ENCODE measurements at places on chromosomes 11 and 22.

DNA sequence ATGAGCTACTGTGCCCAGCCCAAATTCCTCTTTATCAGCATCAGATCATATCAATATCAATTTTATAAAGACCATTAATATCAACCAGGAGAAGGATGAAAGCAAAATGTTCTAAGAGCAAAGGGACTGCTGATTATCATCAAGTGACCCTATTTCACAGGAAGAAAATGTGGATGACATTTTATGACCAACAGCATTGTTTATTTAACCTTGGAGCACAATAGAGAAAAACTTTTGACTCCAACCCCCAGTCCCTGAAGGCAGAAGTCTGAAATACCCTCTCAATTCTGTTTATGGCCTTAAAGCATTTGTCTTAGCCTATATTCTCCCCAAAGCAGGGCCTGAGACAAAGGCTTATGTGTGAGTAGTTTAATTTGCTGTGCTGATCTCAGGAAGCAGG lies 11.3 kb upstream of the ALG8 start:
- no peak for DNase-seq

- DNase-seq = no peak
These were observed 102.9 kb upstream of the PAX6 start for GRCh38 chr11:31913985-31914384.

- DNase-seq = no peak
These were observed 567.9 kb upstream of the ARHGAP42 start for GRCh38 chr11:100119176-100119575.

DNA sequence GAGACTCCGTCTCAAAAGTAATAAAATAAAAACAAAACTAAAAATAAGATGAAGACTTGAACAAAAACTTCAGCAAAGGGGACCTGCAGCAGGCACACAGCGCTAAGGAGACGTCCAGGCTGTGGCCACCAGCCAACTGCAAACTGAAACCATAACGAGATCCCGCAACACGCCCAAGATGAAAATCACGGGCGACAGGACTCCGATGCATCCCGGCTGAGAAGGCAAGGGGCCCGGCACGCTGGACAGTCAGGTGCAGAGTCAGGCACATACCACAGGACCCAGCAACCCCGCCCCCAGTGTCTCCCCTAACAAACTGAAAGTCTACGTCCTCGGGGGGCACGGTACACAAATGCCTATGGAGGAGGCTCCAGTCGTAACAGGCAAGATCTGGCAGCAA lies 9.2 kb downstream of the HRAS start:
- DNase-seq = no peak

GRCh38 chr11:86805873-86806310 lies 5.5 kb downstream of the PRSS23 start:
- DNase-seq = no peak

DNA sequence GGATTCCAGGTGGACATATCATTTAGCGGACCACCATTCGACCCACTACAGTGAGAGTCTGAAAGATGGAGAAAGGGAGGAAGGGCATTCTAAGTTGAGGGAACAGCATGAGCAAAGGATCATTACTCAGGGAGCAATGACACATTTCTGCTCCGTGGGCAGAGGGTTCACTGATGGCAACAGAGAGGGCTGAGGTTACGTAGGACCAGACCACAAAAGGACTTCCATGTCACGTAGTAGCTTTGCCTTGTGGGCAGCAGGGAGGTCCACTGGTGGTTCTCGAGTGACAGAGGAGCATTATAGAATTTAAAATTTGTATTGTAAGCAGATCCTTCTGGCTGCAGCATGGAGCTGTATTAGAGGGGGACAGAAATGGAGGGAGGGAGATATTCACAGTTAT lies 109.7 kb upstream of the NAV2 start:
- no peak for DNase-seq

- DNase-seq = peak; percentile 3
These were observed 100.3 kb upstream of the PITPNB start for GRCh38 chr22:28019360-28019759.

DNA sequence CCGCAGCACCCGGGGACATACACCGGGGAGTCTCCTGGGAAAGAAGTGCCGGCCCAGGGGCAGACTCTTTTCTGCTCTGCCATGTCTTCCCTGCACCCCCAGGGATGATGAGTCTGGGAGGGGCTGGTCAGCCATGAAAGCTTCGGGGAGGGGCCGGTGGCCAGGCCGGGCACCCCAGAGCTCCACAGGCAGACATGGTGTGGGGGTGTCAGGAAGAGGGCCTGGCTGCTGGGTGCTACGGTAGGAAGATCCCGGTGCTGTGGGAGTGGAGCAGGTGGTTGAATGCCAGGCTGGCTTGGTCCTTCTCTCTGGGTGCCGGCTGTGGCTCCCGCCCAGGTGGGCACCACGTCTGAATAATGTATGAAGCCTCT lies 17.4 kb downstream of the LSP1 start:
- DNase-seq = no peak

- DNase-seq = peak; percentile 50
These were observed 170.8 kb downstream of the BUD13 start for GRCh38 chr11:116601814-116602636.

DNA sequence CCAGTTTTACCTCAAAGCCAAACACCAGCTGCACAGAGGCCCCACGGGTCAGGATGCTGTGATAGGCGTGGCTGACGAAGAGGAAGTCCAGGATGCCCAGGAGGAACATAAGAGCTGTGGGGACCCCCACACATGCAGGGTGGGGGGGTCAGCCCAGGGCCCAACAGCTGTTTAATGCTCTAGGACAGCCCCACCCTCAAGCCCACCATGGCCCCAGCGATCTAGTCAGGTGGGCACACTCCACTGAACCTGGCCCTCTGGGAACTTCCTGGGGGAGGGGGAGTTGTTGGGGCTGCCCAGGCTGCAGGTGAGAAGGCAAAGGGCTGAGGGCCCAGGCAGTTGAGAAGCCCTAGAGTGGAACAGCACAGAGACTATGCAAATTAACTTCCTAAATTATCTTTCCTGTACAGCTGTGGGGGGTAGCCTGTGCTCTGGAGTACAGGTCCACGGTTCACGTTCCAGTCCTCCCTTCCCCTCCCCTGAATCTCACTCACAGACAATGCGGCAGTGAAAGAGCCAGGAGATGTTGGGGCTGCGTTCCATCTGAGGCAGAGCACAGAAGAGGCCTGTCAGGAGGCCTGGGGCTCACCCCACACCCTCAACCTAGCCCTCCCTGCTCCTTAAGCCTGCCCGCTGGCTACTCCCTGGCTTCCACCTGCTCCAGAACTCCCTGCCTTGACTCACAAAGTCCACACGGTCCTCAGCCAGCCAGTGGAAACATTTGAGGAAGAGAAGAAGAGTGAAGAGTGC lies 1.9 kb downstream of the SYVN1 start:
- DNase-seq = no peak

DNA sequence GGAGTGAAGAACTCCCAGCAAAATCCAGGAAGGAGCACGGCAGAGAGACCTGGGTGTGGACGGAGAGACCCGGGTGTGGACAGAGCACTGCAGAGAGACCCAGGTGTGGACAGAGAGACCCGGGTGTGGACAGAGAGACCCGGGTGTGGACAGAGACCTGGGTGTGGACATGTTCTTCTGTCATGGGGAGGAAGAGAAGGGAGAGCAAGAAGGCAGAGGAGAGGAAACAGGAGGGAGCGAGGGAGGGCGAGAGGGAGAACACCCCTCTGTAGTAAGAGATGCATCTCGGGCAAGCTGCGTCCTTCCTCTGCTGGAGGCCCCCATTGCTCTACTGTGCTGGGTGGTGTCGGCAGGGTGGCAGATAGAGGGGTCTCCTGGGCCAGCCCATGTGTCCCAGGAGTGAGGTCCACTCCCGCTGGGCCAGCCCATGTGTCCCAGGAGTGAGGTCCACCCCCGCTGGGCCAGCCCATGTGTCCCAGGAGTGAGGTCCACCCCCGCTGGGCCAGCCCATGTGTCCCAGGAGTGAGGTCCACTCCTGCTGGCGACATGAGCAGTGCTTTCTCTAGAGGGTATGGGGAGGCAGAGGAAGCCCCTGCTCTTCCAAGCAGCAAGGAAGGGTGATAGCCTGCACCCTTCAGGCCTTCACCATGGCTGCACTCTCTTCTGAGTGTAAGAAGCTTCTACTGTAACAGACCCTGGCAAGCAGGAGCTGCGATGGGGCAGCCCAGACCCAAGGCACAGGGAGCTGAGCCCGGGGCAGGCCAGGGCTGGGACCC lies 934.2 kb downstream of the BRD1 start:
- DNase-seq = no peak

DNA sequence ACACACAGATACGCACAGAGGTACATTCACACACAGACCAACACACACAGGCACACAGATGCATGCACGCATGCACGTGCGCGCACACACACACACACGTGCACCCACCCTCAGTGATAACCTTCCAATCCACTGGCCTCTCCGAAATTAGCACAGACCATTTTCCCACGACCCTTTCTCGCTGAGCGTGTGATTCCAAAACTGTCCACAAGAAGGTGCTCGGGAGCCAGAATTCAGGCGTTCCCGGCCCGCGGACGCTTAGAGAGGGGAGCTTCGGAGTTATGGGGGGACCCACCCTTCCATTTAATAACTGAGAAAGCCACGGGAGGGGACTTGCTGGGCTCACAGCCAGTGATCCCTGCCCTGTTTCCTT lies 33.8 kb upstream of the SLC35C1 start:
- DNase-seq = peak; percentile 54

DNA sequence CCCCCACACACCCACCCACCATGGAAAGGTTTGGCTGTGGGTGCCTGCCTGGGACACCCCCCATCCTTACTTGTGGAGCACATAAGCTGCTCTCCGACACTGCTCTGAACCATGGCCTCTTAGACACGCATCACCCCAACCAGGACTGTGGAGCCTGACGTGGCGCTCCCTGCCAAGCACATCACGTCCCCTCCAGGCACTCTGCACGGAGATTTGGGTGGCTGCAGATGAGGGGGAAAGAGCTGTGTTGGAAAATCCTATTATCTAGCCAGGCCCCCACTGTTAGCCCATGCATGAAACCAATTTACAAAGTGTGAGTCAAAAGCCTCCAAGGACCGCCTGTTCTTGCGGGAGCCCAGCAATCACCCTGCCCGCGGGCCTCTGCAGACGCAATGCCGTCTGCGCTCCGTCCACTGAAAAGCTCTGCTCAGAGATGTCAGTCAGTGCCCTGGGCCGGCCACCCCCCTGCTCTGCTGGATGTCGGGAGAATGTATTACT lies 163.4 kb upstream of the NECTIN1 start:
- DNase-seq = no peak

DNA sequence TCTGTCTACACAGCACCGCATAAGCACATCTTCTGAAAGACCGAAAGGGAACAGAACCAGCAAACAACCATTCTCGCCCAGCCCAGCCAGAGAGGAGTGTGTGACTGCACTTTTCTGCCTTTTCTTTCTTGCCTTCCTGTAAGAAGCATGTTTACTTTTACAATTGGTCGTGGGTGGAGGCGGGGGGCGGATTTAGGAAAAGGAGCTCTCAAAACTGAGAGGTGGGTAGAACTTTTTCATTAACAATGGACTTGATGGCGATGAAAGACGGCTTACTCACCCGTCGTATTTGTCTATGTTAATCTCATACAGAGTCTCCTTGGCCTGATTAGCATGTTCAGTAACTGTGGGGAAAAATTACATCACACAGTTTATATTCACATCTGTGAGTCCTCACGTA lies 27.2 kb downstream of the CERK start:
- no peak for DNase-seq
